Stimulated activated CD4-positive, alpha-beta T cell treated with anti-CD3 and anti-CD28 coated beads, Interleukin-12 subunit alpha, Interleukin-12 subunit beta, amount 100 ng/mL, for 48 hours (primary cell): ENCODE measurements at places on chromosomes 7 and 10.

DNA sequence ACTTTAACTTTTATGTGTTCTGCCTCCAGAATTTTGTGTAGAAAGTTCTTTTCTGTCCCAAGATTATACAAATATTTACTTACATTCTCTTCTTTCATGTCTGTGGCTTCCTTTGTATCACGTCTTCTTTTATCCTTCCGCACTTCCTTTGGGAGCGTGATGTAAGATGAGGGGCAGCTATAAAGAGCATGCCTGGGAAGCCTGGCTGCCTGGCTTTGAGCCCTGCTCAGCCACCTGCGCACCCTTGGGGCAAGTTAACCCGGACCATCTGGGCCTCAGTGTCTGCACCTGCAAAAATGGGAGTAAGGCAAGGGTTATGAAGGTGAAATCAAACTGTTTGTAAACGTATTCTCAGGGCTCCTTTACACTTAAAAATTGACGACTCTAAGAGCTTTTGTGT, 25.2 kb downstream of the PALD1 start:
- DNase-seq, result no peak

- DNase-seq, result no peak
These were observed 8.3 kb downstream of the RABGEF1 start for GRCh38 chr7:66748791-66749190.

- no peak for DNase-seq
These were observed 38.1 kb upstream of the GPR141 start for GRCh38 chr7:37645282-37646050.

DNA sequence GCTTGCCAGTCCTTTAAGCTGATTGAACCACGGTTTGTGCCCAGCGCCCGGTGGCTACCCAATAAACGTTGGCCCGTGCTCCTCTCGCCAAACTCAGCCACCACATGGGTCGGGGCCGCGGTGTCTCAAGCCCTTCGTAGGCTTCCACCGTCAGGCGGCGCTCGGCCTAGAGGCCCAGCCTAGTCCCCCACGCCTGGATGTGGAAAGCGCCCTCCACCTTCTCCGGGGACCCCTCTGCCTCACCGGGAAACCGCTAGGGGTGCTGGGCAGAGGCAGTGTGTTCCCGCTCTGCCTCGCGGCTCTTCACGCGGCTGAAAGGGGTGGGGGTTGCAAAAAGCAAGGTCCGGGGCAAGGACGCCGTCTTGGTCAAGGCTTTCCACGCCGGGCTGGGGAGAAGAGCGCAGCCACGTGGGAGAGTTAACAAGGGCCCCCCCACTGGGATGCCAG, 29.8 kb downstream of the LEP start:
- DNase-seq, result no peak

DNA sequence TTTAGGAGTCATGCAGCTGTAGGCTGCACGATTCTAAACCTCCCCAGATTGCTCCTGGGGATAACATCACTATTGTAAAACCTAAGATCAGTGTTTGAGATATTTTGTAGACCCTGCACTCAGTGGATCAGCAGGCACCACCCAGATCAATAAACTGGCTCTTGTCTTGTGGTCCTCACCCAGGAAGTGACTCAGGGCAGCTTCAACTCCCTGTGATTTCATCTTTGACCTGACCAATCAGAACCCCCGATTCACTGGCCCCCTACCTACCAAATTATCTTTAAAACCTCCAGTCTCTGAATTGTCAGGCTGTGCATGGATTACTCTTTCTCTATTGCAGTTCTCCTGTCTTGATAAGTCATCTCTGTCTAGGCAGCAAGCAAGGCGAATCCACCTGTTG, 25.7 kb downstream of the ARL5B start:
- DNase-seq, result peak; percentile 3

GRCh38 chr7:73342645-73343044, 14.7 kb downstream of the FKBP6 start:
- no peak for DNase-seq

GRCh38 chr10:132149917-132150316, 36.8 kb upstream of the DPYSL4 start:
- DNase-seq, result no peak

GRCh38 chr10:119973281-119973680, 80.8 kb downstream of the SEC23IP start:
- no peak for DNase-seq

- no peak for DNase-seq
These were observed 40.6 kb upstream of the PIK3CG start for GRCh38 chr7:106824458-106824857.

DNA sequence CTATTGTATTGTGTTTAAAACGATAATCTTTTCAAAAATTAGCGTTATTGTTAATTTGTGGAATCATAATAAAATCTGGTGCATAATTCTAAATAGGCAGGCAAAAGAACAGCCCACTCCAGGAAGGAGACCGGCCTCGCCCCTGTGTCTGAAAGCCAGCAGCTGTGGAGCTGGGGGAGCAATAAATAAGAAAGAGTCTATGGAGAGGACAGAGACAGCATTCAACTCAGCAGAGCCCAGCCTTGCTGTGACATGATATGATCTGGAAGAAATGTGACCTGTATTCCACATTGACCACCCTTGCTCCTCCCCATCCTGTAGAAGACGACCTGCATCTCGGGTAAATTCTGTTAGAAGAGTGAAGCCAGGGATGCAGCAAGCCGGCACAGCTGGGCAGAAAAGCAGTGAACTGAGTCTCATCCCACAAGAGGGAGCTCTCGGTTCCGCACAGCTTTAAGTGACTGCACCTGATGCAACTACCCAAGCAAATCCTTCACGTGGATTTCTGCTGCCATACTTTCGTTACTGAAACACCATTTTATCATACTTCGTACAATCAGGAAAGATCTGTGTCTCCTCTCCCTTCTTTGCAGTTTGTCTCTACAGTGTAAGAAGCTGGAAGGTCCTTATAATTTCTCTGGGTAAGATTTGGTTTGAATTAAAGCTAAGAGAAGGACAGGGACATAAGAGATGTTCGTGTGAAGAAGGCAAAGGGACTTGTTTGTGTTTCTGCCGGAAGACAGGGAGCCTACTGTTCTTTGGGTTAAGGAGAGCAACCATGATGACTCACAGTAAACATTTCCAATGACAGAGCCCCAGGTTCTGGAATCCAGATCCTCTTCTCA, 427.1 kb downstream of the GPAM start:
- DNase-seq, result peak; percentile 0

DNA sequence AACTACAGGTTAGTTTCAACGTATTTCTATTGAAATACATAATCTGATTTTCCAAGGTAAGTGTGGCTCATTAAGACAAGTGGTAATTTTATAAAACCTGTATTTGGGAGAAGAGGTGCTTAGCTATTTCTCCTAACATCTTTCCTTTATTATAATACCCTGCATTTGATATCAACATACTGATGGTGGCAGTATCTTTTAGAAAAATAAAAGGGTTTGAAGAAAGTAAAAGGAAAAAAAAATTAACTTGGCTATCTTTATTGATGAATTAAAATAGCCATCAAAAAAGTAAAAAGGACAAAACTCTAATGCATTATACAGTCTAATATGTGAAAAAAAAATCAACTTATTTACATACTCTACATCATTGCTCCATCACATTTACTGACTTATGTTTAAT, 68.0 kb downstream of the NRBF2 start:
- DNase-seq, result no peak

GRCh38 chr7:27102581-27103442, at the start of gene HOXA2:
HOXA2 (minus strand) TSS chr7:27102683; CDS start chr7:27102500, 183 bp downstream.
- DNase-seq, result no peak

DNA sequence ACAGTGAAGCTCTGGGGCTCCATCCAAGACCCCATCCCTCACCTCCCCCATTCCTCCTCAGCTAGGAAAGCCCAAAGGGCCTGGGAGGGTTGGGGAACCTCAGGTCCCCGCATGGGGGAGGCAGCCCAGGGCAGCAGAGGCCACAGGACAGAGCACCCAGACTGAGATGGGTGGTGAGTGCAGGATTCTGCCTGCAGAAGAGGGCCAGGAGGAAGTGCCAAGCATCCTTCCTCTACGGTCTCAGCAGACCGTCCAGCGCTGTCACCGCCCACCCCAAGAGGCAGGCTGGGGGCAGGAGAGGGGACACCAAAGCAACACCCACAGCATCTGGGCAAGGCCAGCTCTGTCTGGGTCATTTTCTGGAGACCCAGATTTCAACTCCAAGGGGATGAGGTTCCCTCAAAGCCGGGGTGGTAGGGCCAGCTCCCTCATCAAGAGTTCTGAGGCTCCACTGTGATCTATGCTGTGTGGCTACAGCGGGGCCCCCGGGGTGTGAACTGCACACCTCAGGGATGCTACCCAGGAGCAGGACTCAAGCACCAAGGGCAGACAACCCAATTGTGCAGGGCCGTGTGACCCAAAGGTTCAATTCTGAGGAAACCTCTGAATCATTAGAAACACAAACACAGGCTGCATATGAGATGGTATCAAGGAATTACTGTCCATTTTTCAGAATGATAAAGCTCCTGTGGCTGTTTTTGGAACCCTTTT, 46.8 kb downstream of the CAMK2B start:
- DNase-seq, result no peak

DNA sequence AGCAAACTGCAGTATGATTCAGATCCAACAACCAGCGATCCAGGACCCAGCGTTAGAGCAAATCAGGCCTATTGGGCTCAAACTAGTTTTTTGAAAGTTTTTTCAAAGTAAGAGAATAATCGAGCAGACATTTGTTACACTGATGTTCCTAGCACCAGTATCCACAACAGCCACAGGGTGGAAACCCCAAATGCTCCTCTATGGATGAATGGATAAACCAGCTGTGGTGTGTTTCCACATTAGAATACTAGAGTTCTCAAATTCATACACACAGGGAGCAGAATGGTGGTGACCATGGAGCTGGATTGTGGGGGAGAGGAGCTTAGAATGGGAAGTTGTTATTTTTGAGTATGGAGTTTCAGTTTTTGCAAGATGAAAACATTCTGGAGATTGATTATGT, 60.7 kb downstream of the PDIA4 start:
- no peak for DNase-seq

- DNase-seq, result peak; percentile 36
These were observed 34.6 kb downstream of the AGK start for GRCh38 chr7:141585592-141586510.

GRCh38 chr10:17049195-17049594, 80.4 kb downstream of the CUBN start:
- DNase-seq, result no peak

DNA sequence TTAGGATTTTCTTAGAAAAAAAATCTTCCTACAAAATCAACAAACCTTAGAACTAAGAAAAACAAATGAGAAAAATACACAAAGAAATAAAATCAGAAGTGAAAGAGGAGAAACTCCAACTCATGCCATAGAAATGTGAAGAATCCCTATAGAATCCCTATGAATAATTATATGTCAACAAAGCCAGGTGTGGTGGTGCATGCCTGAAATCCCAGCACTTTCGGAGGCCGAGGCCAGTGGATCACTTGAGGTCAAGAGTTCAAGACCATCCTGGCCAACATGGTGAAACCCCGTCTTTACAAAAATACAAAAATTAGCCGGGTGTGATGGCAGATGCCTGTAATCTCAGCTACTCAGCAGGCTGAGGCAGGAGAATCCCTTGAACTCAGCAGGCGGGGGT, 27.1 kb downstream of the ACSM6 start:
- no peak for DNase-seq

GRCh38 chr7:69700331-69700730, 102.1 kb downstream of the AUTS2 start:
- no peak for DNase-seq
